ENCODE measurements at places on chromosomes 3 and 15. TPM values are rescaled to one million over a fixed set of nuclear protein-coding genes. Genes with fewer than 3 reads are reported as not detected.

The PLCH1 gene
- polyA plus RNA-seq: not detected

The VWA5B2 gene
- not detected for polyA plus RNA-seq

The ASB7 gene
- polyA plus RNA-seq: 17.6 TPM

The LSAMP gene
- not detected for polyA plus RNA-seq

The NLGN1 gene
- not detected for polyA plus RNA-seq

The GOLGA6B gene
- not detected for polyA plus RNA-seq

The CASR gene
- polyA plus RNA-seq: not detected

The GABRG3 gene
- polyA plus RNA-seq: not detected

The ACAN gene
- 0.04 TPM for polyA plus RNA-seq

The KBTBD12 gene
- polyA plus RNA-seq: not detected

The HEXA gene
- polyA plus RNA-seq: 60.3 TPM

The EHHADH gene
- 1.6 TPM for polyA plus RNA-seq

The GNAT1 gene
- polyA plus RNA-seq: not detected

The DLL4 gene
- polyA plus RNA-seq: not detected

The CYP11A1 gene
- polyA plus RNA-seq: not detected

The PLSCR2 gene
- not detected for polyA plus RNA-seq

The STAC gene
- not detected for polyA plus RNA-seq

The RAB27A gene
- polyA plus RNA-seq: 25.4 TPM

The ECE2 gene
- not detected for polyA plus RNA-seq

The CRABP1 gene
- not detected for polyA plus RNA-seq

The RYR3 gene
- polyA plus RNA-seq: 0.57 TPM

The HTR3E gene
- polyA plus RNA-seq: not detected

The KCNH8 gene
- polyA plus RNA-seq: not detected

The FETUB gene
- polyA plus RNA-seq: not detected

The RASL12 gene
- not detected for polyA plus RNA-seq

The CELF6 gene
- 0.10 TPM for polyA plus RNA-seq

The PRSS50 gene
- not detected for polyA plus RNA-seq

The RETNLB gene
- polyA plus RNA-seq: not detected

The CNTN4 gene
- polyA plus RNA-seq: not detected

The WNT7A gene
- 5.0 TPM for polyA plus RNA-seq

The RTP1 gene
- polyA plus RNA-seq: not detected

All from naive thymus-derived CD4-positive, alpha-beta T cell (primary cell).